ENCODE measurements at places on chromosomes 4 and X.

GRCh38 chr4:33722800-33723516 is 2521.4 kb downstream of the ARAP2 start:
- DNase-seq: no peak

- DNase-seq: no peak
Measured at GRCh38 chr4:38566806-38567398, 97.1 kb upstream of the KLF3 start.

- no peak for DNase-seq
Measured at GRCh38 chrX:48890934-48891401, 6.6 kb downstream of the TIMM17B start.

GRCh38 chr4:145944886-145945285 is 6.3 kb upstream of the ZNF827 start:
- no peak for DNase-seq

DNA sequence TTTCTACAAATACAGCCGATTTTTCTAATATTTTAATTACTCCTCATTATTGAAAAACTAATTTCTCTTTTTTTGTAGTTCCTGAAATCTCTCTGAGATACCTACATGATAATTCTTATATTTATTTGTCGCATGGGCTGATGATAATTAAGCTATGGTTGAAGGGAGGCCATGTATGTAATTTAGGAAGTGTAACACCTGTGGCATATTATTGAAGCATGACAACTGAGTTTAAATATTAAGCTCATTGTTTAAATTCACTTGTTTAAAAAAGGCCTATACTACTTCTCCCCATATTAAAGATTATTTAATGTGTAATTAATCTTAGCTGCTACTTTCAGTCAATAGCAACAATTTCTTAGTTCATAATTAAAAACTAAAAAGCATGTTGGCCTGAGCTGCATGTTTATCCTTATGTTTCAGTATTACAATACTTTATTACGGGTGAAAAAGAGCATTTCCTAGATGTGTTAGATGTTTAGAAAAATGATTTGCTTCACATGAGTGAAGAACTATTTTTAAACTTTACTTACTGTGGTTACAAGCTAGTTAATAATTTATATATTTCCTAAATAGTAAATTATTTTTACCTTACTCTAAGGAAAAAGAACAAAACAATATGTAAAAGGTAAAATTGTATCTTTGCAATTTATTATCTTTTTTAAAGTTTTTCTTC is 122.4 kb downstream of the RAP1GDS1 start:
- DNase-seq: no peak

GRCh38 chr4:53775381-53775780 is 184.1 kb upstream of the LNX1 start:
- DNase-seq: no peak

All from stimulated activated CD4-positive, alpha-beta T cell treated with anti-CD3 and anti-CD28 coated beads, Interleukin-15, amount 100 ng/mL, for 1 hour (primary cell).